Right cardiac atrium (tissue), 5 donors: ENCODE measurements at places on chromosomes 4 and X.

- no peak for DNase-seq
Observed at GRCh38 chrX:115357326-115358120, 68.0 kb downstream of the LUZP4 start.

- no peak for DNase-seq
Observed at GRCh38 chr4:112736718-112737135, 99.8 kb downstream of the LARP7 start.

GRCh38 chrX:96683997-96684338 lies 674 bp upstream of the DIAPH2 start:
- no peak for DNase-seq

- DNase-seq, result no peak
Observed at GRCh38 chrX:41558531-41558930, 111.4 kb downstream of the NYX start.

- DNase-seq, result no peak
Observed at GRCh38 chr4:161906836-161907589, 256.8 kb downstream of the FSTL5 start.

DNA sequence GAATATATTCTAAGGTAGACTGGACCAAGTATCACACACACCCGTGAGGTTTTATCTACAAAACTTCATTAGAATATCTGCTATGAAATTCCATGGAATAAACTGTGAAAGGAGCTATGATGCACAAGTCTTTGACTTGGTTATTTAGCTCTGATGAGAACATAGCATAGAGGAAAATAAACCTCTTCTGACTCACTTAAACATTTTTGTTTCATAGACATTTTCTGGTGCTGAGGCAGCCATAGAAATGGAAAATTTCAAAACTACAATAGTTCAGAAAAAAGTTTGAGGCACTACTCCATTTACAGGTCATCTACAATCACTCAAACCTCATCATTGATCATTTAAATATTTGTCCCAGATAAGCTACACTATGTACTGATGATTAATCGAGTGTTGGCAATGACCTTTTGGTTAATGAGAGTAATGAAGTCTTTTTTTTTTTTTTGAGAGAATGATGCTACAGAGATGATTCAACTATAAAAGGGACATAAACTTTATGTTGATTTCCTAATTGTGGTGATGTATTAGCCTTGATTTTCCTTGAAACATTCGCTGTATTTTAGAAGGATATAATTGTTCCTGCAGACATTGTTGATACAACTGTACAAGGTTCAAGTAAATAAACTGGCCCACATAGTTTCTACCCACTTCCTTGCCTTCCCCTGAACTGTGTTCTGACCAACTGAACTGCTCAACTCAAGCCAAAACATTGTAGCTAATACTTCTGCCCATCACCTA lies 77.5 kb downstream of the AREG start:
- DNase-seq, result no peak

GRCh38 chrX:16137416-16138107 lies 14.2 kb downstream of the GRPR start:
- no peak for DNase-seq

GRCh38 chrX:132758759-132759158 lies 199.7 kb downstream of the HS6ST2 start:
- no peak for DNase-seq
